ENCODE measurements at places on chromosomes 4 and X.

- DNase-seq = no peak
These were observed 9.2 kb upstream of the HPGD start for GRCh38 chr4:174531486-174531885.

GRCh38 chr4:102823464-102823863 lies 3.9 kb downstream of the UBE2D3 start:
- no peak for DNase-seq

DNA sequence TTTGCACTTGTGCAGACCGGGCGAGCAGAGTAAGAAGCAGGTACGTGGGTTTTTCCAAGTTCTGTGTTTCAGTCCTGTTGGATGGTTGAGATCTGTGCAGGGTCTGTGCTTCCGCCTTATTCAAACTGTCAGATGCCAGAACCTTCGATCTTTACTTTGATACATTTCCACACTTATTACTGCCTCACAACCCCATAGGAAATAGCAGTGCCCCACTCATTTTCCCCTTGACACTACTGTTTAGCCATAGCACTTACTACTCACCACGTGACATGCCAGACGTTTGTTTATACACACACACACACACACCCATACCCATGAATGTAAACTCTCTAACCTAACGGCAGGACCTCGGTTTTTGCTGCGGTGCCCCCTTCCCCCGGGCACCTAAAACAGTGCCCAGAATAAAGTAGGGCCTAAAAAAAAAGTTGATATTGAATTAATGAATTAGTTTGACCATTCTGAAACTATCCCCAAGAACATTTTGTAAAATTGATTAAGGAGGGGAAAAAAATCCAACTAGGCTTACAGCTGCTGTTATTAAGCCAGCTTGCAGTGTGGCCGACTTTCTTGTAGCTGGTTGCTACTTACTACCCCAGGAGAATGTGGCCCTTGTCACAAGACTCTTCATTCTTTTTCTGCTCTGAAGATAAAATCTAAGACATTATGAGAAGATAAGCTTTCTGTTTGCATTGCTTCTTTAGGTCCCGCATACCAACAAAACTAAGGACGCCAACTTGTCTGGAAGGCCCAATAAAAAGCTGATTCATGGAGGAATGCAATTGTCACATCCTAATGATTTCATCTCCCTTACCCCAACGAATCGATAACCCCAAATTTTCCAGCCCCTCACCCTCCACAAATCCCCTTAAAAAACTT lies 704 bp upstream of the SEPSECS start:
- no peak for DNase-seq

DNA sequence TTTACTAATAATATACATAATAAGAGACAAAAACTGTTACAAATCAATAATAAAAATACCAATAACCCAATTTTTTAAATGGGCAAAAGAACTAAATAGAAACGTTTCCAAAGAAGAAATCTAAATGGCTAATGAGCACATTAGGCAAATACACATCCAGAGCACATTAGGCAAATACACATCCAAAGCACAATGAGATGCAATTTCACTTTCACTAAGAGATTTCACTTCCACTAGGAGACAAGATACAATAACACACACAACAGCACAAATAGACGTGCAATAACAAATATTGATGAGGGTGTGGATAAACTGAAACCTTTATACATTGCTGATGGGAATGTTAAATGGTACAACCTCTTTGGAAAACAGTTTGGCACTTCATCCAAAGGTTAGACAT lies 250.7 kb downstream of the ARAP2 start:
- DNase-seq = no peak

DNA sequence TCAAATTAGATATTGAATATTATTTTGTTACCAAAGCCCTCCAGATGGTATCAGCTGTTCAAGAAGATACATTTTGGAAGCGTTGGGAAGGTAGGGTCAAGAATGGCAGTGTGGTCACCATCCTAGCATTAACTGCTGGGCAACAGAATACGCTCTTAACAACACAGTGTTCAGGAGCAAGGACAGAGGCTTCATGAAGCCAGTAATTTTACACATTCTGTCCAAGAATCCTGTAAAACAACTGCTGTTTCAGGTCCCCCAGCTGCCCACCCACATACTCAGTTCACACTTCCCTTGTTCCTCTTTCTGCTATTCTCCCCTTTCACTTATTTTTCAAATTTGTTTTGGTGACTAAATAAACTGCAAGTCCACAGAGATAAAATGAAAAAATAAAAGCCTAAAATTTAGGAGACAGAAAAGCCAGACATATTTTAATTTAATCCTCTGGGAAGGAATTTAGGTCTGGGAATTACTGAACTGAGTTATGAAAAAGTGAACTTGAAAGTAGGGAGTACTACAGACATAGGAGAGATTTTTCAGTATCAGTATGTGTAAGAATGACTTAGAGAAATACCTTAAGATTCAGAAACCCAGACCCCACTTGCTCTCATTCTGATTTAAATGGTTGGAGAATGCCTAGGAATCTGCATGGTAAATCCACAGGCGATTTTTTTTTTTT lies 406.7 kb downstream of the MAPK10 start:
- DNase-seq = no peak

- no peak for DNase-seq
These were observed 109.3 kb downstream of the NFKB1 start for GRCh38 chr4:102610476-102610875.

GRCh38 chrX:20515841-20516461 lies 249.2 kb upstream of the RPS6KA3 start:
- DNase-seq = no peak

- DNase-seq = no peak
These were observed 721.7 kb downstream of the PCDH18 start for GRCh38 chr4:136810626-136811025.

DNA sequence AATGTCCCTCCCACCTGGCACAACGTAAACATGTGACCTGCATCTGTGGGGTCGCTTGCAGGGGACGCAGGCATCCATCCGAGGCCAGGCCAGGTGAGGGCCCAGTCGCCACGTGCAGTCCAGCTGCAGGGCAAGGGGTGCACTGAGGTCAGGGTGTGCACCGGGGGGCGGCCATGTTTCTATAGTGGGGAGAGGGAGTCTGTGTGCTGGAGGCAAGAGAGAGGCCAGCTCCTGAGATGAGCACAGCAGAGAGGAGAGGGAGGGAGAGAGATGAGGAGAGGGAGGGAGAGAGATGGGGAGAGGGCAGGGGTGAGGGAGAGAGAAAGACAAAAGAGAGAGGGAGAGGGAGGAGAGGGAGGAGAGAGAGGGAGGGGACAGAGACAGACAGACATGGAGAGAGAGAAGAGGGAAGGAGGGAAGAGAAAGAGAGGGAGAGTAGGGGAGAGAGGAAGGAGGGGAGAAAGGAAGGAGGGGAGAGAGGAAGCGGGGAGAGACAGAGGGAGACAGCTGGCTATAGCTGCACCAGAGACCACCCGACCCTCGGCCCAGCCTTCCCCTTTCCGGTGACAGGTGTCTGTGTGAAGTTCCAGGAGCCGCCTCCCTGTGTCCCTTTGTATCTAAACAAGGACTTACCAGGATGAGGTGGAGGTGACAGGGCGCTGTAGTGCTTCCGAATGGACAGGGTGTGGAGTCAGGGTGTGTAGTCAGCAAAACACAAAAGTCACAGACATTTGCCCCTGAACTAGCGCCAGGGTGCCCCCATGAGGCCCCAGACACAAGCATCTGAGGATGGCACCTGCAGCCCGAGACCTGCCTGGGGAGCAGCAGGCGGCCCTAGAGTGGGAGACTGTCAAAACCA lies 68.7 kb downstream of the ADRA2C start:
- no peak for DNase-seq

DNA sequence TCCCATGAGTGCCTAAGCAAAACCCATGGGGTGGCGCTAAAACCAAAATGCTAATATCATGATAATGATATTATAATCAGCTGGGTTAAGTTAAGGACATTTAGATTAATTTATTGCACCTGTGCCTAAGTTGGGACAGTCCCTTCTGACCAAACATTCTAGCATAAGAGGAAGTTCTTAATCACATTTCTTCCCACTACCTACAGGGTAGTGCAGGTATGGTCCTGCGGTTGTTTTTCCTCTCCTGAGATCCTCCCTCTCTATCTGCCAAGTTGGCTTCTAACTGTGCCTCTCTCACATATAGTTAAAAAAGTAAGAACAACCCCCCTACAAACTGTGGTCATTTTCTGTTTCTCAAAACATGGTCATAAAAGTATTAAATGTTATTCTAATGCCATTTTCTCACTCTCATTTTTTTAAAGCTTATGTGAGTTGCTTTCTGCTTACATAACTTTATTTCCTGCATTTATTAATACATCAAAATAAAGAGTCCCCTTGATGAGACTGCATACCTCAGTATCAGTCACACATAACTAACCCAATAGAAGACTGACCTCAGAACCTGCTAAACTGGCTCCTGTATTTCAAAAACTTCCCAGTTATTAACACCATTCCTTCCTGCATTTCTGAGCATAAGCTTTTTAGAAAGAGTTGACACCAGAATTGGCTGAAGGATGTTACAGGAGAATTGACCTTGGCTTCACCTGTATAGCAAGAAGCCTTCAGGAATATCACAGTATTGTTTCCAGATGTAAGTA lies 1332.5 kb downstream of the FSTL5 start:
- DNase-seq = no peak

DNA sequence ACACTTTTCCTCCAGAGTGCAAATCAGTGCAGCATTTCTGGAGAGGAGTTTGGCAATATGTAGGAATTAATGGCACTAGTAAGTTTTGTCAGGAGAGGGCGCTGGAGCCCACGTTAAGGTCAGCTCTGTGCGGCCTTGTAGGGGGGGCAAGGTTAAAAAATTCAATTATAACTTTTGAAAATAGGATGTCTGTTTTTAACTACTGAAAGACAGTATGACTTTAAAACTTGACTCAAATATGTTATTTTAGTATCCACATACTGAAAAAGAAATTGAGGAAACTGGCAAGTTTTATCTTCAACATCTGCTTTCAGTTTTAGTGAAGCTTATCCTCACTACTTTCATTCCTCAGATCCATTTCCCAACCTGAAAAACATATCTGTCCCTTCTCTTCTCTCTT lies 30.9 kb upstream of the HSD17B13 start:
- no peak for DNase-seq

- no peak for DNase-seq
These were observed 490.9 kb upstream of the ACTRT1 start for GRCh38 chrX:128543114-128543513.

GRCh38 chr4:10054571-10055041 lies 33.3 kb upstream of the SLC2A9 start:
- DNase-seq = no peak

DNA sequence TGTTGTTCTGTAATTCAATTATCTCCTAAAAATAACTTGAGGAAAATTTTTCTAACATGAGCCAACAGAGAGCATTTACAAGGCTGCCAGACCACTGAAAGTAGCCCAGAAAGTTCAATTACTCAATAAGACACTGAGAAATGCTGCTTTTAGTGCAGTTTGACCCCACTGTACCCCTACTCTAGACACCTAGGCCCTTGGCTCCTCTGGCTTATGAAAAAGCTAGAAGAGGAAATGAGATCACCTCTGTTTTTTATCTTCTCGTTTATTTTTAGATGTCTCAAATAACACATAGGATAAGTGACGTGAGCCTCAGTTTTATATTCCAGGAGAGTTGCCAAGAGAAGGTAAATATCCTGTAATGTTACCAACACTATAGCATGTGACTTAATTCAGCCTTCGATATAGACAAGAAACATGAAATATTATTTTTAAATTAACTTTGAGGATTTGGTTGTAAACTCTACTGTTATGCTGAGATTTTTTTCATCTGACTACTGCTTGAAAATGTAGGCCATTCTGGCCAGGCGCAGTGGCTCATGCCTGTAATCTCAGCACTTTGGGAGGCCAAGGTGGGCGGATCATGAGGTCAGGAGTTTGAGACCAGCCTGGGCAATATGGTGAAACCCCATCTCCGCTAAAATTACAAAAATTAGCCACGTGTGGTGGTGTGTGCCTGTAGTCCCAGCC lies 24.4 kb downstream of the TNIP3 start:
- no peak for DNase-seq

GRCh38 chrX:11462648-11463047 lies 169.4 kb downstream of the AMELX start:
- no peak for DNase-seq

DNA sequence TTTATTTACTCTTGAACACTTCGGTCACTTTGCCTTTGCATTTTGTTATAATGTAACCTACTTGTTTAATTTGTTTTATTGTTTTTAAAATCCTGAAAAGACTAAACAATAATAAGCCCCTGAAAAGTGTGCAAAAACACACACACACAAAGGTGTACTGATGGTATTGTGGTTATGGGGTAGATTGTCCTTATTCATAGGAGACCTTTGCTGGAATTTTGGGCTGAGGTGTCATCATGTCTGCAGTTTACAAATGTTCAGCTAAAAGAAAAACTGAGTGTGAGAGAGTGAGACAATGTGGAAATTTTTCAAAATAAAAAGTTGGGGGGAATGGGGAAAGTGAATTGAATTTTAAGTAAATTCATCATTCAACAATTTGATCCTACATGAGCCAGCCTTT lies 174.9 kb downstream of the QDPR start:
- no peak for DNase-seq

DNA sequence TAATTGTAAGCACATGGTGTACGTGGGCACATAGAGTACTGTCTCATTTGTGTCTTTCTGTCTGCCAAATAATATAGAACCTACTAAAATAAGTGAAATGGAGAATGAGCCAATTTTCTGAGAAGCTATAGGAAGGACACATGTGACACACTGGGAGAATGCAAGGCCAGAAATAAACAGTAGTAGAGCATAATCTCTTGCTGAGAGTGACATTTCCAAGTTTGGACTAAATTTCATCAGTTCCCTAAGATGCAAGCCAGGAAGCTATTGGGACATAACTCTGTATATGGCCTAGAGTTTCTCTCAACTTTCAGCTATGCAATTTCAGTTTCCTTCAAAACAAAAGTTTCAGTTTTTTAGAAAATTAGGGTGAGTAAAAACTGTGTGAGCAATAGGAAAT lies 638.7 kb downstream of the PCDH18 start:
- no peak for DNase-seq

DNA sequence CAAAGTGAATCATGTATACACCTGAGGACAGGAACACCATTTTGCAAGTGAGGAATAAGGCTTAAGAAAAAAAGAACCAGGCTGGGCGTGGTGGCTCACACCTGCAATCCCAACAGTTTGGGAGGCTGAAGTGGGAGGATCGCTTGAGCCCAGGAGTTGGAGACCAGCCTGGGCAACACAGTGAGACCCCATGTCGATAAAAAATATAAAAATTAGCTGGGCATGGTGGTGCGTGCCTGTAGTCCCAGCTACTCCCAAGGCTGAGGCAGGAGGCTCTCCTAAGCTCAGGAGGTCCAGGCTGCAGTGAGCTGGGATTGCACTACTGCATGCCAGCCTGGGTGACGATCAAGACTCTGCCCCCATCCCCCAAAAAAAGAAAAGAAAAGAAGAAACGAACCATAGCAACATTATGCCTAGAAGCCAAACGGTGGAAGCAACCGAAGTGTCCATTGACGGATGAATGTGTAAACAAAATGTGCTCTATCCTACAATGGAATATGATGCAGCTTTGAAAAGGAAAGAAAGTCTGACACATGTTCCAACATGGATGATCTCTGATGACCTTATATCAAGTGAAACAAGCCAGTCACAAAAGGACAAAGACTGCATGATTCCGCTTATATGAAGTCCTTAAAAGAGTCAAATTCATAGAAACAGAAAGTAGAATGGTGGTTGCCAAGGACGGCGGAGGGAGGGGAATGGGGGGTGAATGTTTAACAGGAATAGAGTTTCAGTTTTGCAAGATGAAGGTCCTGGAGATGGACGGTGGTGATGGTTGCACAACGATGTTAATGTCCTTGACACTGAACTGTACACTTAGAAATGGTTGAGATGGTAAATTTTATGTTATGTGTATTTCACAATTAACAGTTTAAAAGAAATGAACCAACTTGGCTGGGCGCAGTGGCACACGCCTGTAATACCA lies 8.6 kb upstream of the KIAA0232 start:
- DNase-seq = no peak

- no peak for DNase-seq
These were observed 114.8 kb upstream of the MAP9 start for GRCh38 chr4:155491336-155492120.

Measured in bone marrow (tissue), 2 donors.